ENCODE measurements at places on chromosomes 13 and 19.

- no peak for DNase-seq
Measured at GRCh38 chr19:21233691-21234090, 91.9 kb downstream of the ZNF431 start.

- DNase-seq = no peak
Measured at GRCh38 chr19:47095476-47096099, 18.0 kb downstream of the ZC3H4 start.

GRCh38 chr13:114244637-114245036 is 9.9 kb downstream of the CDC16 start:
- no peak for DNase-seq

DNA sequence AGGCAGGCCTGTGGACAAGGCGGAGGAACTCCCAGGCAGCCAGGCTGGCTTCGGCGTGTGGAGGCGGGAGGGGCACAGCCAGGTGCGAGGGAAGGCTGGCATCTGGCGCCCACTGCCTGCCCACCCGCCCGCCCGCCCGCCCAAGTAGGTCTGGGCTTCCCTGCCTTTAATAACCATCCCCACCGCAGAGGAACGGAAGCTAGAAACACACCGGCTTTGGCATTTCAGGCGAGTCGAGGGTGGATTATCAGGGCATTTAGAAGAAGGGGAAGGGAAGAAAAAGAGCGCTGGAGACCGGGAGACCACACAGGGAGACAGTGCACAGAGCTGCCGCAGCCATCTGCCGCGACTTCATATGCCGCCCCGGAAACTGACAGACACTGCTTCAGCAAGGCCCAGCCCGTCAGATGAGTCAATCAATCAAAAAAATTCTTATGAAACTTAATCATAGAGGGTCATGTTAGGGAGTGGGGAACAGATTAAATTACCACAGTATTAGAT is 199.7 kb downstream of the TSHZ3 start:
- DNase-seq = no peak

DNA sequence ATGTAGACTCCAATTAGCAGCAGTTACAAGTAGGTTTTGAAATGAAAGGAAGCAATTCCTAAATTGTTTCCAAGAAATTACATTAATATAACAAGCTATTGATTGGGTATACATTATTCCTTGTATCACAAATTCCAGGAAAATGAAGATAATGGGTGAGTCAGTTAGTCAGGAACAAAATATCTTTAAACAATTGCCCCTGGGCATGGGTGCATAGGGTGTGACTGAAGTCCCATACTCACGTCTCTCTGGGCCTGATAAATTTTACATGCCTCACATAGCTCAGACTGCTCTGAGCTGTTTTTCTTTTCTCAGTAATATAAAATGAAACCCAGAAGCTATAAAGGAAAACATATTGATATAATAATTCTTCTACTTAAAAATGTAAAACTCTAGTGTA is 87.8 kb downstream of the FNDC3A start:
- no peak for DNase-seq

DNA sequence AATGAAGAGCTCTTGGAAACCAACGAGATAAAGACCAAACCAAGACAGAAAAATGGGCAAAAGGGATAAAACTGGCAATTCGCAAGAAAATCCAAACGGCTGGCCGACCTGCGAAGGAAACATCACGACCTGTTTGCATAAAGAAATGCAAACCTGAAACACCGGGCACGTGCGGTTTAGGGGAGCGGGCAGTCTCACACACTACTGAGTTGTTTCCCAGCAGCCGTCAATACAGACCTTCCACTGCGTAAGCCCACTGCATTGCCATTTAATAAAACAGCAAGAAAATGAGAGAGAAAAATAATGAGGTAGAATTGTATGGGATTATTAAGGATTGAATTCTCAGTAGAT is 642 bp upstream of the PEG3 start:
- no peak for DNase-seq

- DNase-seq = peak; percentile 94
Measured at GRCh38 chr19:1252821-1253513, 4.6 kb downstream of the MIDN start.

DNA sequence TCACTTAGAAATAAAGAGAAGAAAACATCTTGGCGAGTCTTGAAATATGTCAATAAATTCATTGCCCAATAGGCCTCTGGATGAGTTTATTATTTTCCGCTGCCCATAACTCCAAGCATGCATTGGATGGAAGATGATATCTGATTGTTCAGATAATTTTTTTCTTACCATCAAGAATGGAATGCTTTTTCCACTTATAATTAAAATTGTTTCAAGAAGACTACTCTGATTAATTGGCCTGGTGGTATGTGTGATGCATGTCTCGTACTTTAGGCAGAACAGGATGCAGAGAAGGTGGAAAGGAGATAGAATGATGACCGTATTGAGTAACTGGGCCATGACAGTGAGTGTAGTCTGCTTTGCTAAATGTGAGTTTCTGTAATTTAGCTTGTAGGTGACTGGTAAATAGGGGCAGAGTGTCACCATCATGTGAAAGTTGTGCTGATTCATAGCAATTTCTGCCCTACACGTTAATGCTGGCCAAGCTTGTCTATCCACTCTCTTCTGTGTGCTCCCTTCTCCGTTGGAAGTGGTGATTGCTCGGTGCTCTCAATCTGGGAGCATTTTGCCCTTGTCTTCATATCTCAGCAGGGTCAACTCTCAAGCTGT is 13.5 kb upstream of the SPATA13 start:
- no peak for DNase-seq

- no peak for DNase-seq
Measured at GRCh38 chr13:69450245-69450644, 657.4 kb upstream of the ATXN8OS start.

- DNase-seq = no peak
Measured at GRCh38 chr13:32645854-32646253, 59.6 kb downstream of the PDS5B start.

- DNase-seq = peak; percentile 74
Measured at GRCh38 chr13:76980075-76980718, 11.7 kb upstream of the CLN5 start.

- DNase-seq = no peak
Measured at GRCh38 chr13:78816592-78816991, 157.6 kb upstream of the OBI1 start.

DNA sequence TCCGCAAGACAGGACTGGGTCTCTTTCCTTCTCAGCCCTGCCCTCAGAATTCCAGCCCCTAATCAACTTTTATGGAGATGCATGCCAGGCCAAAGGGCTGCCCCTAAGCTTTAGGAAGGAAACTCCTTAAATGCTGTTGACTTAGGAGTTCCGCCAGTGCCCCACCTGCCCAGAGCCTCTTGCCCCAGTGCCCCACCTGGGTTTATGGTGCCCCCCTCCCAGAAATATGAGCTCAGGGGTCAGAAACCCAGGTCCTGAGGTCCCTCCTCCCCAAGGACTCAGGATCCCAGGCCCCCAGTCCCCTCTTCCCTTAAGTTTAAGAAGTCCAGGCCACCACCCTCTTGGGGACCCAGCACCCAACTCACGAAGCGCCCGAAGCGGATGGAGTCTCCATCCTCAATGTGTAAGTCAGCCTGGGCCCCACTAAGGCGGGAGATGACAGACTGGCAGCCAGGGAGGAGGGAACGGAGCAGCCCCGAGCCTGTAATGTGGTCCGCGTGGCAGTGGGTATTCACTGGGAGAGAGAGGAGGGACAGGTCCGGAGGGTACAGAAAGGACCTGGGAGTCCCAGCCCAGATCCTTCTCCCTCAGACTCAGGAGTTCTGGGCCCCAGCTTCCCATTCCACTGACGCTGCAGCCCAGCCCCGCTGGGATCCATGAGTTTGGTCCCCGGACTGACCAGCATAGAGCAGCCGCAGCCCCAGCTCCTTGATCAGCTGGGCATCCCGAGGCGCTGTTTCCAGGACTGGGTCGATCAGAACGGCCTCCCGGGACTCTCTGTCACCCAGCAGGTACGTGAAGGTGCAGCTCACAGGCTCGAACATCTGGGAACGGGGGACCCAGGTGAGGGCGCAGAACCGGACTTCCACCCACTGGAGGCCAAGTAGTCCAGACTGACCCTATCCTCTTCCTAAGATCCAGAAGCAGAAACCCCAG is 897 bp downstream of the ETHE1 start:
- no peak for DNase-seq

DNA sequence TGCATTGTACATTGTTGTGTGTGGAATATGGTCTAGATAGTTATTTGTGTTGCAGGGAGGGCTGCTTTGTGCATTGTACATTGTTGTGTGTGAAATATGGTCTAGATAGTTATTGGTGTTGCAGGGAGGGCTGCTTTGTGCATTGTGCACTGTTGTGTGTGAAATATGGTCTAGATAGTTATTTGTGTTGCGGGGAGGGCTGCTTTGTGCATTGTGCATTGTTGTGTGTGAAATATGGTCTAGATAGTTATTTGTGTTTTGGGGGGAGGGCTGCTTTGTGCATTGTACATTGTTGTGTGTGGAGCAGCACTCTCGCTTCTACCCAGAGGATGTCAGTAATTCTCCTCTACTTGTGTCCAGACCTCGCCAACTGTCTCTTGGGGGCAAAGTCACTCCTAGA is 36.3 kb upstream of the ZNF835 start:
- DNase-seq = peak; percentile 94

GRCh38 chr13:53499576-53500133 is 471.0 kb downstream of the OLFM4 start:
- DNase-seq = no peak

DNA sequence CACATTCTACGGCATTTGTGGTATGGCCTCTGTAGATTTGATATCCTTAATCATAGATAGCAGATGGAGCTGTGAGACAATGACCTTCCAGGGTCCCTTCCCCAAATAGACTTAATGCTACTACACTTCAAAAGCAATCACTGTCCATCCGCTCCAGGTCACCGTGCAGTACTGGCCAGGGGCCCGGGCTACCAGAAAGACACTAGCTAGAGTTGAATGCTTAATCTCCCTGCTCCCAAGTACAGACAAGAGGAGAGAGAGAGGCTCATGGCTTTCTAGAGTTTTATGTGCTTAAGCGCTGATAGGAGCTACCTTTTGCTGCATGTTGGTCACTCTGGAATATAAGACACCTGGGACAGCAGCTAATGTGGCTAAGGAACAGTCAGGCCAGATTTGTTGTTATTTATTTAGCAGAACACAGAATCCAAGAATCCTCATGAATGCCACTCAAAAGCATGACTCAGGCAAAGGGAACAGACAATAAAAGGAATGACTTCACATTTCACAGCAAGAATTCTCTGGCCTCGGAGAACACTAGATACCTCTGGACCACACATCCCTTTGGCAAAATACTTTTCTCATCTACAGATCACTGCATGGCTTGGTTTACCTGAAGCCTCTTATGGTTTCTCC is 165.0 kb downstream of the LACC1 start:
- no peak for DNase-seq

GRCh38 chr13:73610799-73611592 is 523.2 kb downstream of the KLF12 start:
- DNase-seq = no peak

- DNase-seq = no peak
Measured at GRCh38 chr13:53214433-53214832, 185.8 kb downstream of the OLFM4 start.

GRCh38 chr13:80029170-80029569 is 311.8 kb downstream of the SPRY2 start:
- no peak for DNase-seq

DNA sequence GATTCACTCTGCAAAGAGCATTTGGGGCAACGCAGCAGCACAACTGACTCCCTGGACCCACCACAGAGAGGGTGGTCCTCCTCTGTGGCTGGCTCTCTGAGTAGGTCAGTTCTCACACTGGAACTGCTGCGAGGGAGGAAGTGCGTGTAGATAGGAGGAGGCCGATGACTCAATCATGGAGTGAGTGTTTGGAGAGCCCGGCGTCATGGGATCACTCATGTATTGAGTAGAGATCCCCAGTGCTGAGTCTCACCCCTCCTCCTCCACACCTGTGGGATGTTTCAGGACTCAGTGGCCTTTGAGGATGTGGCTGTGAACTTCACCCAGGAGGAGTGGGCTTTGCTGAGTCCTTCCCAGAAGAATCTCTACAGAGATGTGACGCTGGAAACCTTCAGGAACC is 8.9 kb downstream of the ZNF101 start:
- no peak for DNase-seq

All from Ammon's horn (tissue), 1 donor.